ENCODE measurements at places on chromosomes 3 and 15.

DNA sequence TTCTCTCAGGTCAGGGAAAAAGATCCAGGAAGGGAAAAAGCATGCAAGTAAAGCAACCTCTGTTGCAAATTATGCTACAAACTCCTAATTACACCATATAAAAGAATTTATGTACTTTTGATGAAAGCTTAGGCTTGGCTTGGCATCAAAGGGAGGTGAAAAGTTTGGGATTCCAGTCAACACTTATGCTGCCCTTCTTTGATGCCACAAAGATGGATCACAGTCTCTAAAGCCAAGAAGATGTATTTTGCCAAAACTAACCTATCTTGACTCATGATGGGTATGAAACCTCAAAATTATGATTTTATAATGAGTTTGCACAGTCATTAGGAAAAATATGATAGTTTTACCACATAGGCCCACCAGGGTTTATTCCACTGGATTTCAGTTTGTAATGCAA lies 101.0 kb upstream of the CCDC80 start:
- no peak for DNase-seq

GRCh38 chr15:28955160-28955992 lies 69.6 kb downstream of the APBA2 start:
- no peak for DNase-seq

GRCh38 chr15:41495736-41496599 lies 2.3 kb downstream of the ITPKA start:
- no peak for DNase-seq

DNA sequence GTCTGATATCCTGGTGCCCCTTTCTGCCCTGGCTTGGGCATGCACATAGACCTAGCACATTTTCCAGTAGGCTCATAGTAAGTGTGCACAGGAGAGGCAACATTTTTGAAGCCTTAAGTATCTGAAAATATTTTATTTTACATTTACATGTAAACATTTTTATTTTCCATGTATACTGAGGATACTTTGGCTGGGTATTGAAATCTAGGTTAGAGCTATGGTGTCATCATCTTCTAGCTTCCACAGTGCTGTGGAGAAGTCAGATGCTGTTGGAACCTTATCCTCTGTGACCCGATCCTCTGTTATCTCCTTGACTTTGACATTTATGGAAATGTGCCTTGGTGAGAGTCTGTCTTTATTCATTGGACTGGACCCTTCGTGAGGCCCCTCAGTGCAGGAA lies 74.1 kb downstream of the PLXNA1 start:
- DNase-seq = no peak

- no peak for DNase-seq
These were observed 395.2 kb upstream of the TPM1 start for GRCh38 chr15:62647202-62647842.

DNA sequence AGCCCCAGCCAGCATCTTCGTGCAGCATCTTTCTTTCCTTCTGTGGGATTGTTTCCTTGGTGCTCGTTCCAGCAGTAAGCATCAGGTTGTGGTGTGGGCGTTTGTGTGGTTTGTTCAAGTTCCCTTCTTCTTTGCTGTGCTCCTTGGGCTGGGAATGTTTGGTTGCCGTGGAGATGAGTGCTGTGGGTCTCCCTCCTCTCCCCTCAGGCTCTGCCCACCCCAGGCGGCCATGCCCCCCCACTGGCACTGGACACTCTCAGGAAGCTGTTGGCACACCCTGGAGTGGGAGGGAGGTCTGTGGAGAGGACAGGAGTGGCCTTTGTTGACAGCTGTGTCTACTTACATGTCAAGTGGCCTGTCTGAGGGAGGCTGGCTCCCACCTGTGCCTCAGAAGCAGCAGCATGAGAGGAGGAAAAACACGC lies 46.5 kb upstream of the SACM1L start:
- DNase-seq = no peak

- DNase-seq = peak; percentile 7
These were observed 54.6 kb downstream of the CCR4 start for GRCh38 chr3:33006081-33006480.

GRCh38 chr3:73808862-73809509 lies 184.2 kb upstream of the PDZRN3 start:
- DNase-seq = no peak

DNA sequence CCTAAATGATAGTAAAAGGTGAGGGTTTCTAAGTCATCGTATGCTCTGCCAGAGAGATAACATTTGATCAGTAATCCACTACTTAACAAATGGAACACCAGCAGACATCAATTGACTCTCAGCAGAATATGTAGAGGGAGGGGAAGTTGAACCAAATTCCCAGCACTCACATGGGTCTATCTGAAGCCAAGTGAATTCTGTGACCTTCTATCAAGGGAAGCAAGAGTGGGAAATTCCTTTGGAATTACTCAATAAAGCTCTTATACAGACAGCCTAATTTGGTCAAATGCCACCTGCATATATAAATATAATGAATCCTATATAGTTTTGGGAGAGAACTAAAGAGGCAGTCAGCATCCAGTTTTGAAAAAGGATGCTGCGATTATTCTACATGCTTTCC lies 15.8 kb upstream of the KCNMB2 start:
- DNase-seq = no peak

GRCh38 chr3:116886202-116886893 lies 176.8 kb downstream of the TUSC7 start:
- DNase-seq = no peak

DNA sequence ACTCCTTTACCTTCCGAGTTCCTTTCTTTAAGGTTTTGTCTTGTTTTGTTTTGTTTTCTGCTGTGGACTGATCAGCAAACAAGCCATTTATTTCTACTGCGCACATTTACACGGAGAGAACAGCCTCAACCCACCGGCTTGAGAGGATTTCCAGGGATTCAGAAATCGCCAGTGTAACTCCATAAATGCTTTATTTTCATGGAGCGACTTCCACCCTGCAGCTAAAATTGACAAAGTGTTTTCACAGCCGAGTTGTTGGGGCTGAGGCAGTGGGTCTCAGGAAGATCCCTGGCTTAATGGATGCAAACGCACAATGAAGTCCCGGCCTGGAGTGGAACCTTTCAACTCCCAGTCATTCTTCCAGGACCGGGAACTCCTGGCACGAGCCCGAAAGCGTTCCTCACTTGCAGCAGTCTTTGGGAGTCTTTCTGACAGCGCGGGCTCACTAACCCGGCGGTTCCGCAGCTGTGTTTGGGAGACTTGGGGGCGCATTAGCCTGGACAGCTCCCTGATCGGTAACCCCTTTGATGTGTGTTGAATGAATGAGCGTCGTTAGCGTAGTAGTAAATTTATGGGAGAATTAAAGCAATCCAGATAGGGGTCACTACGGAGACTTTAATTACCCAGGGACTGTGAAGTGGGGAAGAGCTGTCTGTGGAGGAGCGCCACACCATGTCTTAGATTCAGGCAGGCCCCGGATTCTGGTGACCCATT lies 785 bp upstream of the MYRIP start:
- DNase-seq = no peak

- no peak for DNase-seq
These were observed 186.0 kb upstream of the KBTBD8 start for GRCh38 chr3:66812136-66812535.

GRCh38 chr3:94414418-94414817 lies 351.6 kb downstream of the NSUN3 start:
- DNase-seq = no peak

- no peak for DNase-seq
These were observed 39.8 kb downstream of the CEMIP start for GRCh38 chr15:80819001-80819400.
